ENCODE measurements at places on chromosomes 5 and 9.

DNA sequence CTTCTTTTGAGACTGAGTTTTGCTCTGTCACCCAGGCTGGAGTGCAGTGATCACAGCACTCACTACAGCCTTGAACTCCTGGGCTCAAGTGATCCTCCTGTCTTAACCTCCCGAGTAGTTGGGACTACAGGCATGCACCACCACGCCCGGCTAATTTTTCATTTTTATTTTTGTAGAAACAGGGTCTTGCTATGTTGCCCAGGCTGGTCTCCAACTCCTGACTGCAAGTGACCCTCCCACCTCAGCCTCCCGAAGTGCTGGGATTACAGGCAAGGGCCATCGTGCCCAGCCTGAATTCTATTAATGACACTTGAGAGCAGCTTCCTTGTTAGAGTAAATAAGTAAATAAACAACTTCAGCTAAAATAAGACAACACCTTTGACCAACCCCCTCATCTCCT is 12.3 kb downstream of the ROR2 start:
- DNase-seq: no peak

DNA sequence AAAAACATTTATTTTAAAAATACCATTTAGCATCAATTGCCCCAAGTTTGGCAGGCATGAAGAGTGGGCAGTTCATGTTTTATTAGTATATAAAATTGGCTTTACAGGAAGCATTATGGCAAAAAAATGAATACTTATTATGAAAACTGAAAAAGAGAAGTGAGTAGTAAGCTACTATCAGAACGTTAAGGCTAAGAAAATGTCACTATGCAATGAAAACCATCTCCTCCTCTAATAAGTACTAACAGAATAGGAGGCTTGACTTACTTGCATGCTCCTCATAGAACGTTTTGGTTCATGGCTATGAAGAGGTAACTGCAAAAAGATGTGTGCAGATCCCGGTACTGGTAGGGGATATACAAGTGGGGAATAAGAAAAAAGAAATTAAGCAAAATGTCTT is 23.6 kb downstream of the TICAM2 start:
- DNase-seq: no peak

GRCh38 chr9:97517331-97518089 is 16.0 kb downstream of the TMOD1 start:
- DNase-seq: no peak

DNA sequence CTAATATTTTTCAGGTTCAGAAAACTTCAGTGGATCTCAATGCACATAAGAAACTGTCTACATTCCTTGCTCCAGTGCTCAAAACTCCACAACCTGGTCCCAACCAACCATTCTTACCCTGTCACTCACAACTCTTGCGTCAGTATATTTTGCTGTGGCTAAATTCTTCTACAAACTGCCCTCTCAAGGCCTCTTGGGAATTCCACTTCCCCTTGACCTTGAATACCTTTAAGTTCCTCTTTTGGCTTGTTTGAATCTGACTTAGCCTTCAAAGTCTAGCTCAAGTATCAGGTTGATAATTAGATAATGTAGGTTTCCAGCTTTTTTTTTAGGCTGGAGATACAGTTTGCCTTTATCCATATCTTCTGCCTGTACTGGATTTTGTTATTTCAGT is 128.3 kb downstream of the SLF1 start:
- no peak for DNase-seq

- DNase-seq: no peak
These were observed 39.8 kb downstream of the ADRA1B start for GRCh38 chr5:159956074-159956473.

- no peak for DNase-seq
These were observed 7.8 kb upstream of the CCDC192 start for GRCh38 chr5:127695346-127695745.

GRCh38 chr5:143119291-143119769 is 284.2 kb downstream of the NR3C1 start:
- no peak for DNase-seq

Measured in immature natural killer cell (primary cell).